ENCODE measurements at places on chromosomes 3 and 15. TPM values are rescaled to one million over a fixed set of nuclear protein-coding genes. Genes with fewer than 3 reads are reported as not detected.

- no peaks in the 10 kb centered on the region for H3K27me3 ChIP-seq
- H3K36me3 ChIP-seq, result no peaks in the 10 kb centered on the region
- H3K4me3 ChIP-seq, result no peak overlapping the region
- DNase-seq, result no peak
- H3K27ac ChIP-seq, result peak overlapping the region; percentile 31
Measured at GRCh38 chr15:67127965-67128364, 62.6 kb downstream of the SMAD3 start.

- H3K4me1 ChIP-seq, result peaks cover 10% of the 10 kb centered on the region
- no peaks in the 10 kb centered on the region for H3K27me3 ChIP-seq
- no peak overlapping the region for H3K4me3 ChIP-seq
- no peak overlapping the region for H3K27ac ChIP-seq
- H3K36me3 ChIP-seq, result no peaks in the 10 kb centered on the region
- no peak for DNase-seq
Measured at GRCh38 chr15:89781055-89781454, 4.9 kb downstream of the MESP2 start.

MUC4 gene
- 0.36 TPM for total RNA-seq

NUP210 gene
- total RNA-seq, result 1.4 TPM

CAMP gene
- total RNA-seq, result not detected

All from sigmoid colon (tissue), 7 donors.